Heart left ventricle (tissue), 16 donors: ENCODE measurements at places on chromosomes 7 and 10. TPM values are rescaled to one million over a fixed set of nuclear protein-coding genes. Genes with fewer than 3 reads are reported as not detected.

Gene POLL
- 13.0 TPM for polyA plus RNA-seq

Gene ALOX5
- 3.4 TPM for polyA plus RNA-seq

Gene DNAH11
- 0.04 TPM for polyA plus RNA-seq

Gene SMARCD3
- 100 TPM for polyA plus RNA-seq

Gene CNPY1
- not detected for polyA plus RNA-seq

Gene SFRP5
- polyA plus RNA-seq, result 1.00 TPM

Gene TDRD1
- polyA plus RNA-seq, result 0.08 TPM

Gene WIPF3
- polyA plus RNA-seq, result 4.5 TPM

Gene RFC2
- 21.8 TPM for polyA plus RNA-seq

DNA sequence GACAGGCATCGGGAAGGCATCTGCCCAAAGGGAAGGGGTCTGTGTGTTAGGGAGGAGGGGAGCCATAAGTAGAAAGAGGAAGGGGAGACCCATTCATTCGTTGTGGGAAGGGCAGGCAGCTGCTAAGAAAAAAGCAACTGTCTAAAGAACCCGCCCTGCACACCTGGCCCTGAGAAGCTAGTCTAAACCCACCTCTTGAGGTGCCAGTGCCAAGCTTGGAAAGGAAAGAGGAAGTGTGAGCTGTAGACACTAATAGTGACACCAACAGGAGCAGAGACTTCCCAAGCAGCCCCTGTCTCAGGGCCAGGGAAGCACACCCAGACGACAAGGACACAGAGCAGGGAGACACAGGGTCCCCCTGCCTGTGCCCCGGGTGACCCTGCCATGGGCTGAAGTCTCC lies 40.8 kb upstream of the PRSS58 start:
- DNase-seq, result no peak

DNA sequence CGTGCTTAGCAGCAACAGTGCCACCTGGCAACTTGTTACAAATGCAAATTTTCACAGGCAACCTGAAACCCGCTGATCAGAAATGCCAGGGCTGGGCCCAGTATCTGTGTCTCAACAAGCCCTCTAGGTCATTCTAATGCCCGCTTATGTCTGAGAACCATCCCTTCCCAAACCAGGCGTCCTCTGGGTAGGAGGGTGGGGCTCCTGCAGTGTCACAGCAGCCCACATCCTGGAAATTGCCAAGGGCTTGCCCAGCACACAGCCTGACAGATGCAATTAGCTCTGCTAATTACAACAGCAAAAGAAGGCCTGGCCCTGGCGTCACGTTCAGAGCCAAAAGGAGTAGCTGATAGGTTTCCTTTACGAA lies 15.9 kb downstream of the ITPRIP start:
- no peak for DNase-seq

DNA sequence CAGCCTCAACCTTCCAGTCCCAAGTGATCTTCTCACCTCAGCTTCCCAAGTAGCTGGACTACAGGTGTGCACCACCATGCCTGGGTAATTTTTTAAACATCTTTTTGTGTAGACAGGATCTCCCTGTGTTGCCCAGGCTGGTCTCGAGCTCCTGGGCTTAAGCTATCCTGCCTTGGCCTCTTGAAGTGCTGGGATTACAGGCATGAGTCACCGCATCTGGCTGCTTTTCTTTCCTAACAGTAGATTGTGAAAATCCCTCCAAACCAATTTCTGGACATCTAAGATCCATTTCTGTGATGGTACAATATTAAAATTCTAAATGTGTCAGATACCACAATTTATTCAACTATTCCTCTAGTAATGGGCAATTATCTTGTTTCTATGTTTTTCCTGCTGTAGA lies 38.7 kb downstream of the RAB18 start:
- no peak for DNase-seq

DNA sequence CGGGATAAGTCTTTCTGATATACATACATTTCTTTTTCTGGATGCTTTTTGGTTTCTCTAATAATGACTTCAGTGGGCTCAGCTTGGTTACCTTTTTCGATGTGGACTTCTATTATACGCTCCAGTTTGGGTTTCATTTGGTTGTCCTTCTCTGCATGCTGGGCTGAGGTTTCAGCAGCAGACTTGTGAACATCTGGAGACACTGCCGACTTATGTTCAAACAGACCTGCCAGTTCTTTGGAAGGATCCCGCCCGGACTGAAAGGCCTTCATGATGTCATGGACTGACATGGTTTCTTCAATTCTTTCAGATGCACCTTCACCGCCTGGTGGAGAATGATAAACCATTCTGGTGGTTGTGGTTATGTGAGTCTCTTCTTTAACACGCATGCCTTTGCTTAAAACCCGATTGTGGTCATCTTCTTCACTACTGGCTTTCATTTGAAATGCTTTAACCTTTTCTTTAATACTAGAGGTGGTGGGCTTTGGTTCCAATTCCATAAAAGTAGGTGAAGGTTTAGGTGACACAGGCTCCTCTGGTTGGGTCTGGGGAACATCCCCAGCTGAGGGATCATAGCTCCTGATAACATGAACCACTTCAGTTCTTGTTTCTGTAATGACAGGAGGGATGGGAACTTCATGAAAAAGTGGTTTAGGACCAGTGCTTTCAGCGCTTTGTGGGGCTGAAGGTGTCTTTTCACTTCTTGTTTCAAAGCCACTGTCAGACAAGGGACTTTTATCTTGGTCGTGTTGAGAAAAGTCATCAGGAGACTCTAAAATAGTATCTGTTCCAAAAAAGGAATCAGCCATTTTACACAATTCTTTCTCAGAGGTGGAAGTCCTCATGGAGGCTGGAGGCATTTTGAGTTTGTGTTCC lies 167.7 kb upstream of the CCDC6 start:
- no peak for DNase-seq

- peak; percentile 93 for DNase-seq
Measured at GRCh38 chr7:2353936-2354185, 766 bp upstream of the EIF3B start.

- no peak for DNase-seq
Measured at GRCh38 chr7:135728136-135728669, at the start of gene SLC13A4. SLC13A4 (minus strand) TSS chr7:135728186; CDS start chr7:135727496, 690 bp downstream.

- DNase-seq, result no peak
Measured at GRCh38 chr10:114526126-114526503, 121.8 kb upstream of the AFAP1L2 start.

DNA sequence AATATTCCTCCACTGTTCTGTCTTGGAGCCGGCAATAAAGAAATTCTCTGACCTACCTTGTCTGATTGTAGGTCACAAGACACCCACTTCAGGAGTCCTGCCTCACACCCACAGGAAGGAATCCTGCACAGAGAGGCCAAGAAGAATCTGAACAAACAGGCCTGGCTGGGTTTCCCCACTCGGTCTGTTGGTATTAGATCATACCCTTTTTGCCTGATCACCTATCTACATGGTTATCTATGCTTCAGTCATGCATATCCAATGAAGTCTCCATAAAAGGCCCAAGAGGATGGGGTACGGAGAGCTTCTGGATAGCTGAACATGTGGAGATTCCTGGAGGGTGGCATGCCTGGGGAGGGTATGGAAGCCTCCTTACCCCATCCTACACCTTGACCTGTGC lies 12.3 kb downstream of the OGDH start:
- DNase-seq, result no peak

GRCh38 chr7:12821746-12822145 lies 134.3 kb downstream of the ARL4A start:
- DNase-seq, result no peak

DNA sequence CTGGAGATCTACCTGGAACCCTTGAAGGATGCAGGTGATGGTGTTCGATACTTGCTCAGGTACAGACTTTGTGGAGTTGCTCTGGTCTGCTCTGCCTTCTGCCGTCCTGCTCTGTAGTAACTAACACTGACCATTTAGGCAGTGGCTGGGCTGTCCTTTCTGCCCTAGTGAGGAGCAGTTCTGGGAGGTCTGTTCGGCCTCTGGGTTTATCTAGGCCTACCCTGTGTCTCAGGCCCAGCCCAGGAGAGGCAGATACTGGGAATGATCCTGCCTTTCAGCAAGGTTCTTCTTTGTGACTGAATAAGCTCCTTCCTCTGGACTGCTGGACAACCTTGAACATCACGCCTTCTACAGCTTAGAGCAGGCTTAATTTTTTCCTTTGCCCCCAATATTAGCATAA lies 1.7 kb downstream of the ZFYVE27 start:
- no peak for DNase-seq

- no peak for DNase-seq
Measured at GRCh38 chr7:135369405-135369804, 135.8 kb downstream of the STRA8 start.

- no peak for DNase-seq
Measured at GRCh38 chr10:128097783-128098182, 28.4 kb downstream of the MKI67 start.
